Stomach (tissue), 19 donors: ENCODE measurements at places on chromosomes 3 and 15.

DNA sequence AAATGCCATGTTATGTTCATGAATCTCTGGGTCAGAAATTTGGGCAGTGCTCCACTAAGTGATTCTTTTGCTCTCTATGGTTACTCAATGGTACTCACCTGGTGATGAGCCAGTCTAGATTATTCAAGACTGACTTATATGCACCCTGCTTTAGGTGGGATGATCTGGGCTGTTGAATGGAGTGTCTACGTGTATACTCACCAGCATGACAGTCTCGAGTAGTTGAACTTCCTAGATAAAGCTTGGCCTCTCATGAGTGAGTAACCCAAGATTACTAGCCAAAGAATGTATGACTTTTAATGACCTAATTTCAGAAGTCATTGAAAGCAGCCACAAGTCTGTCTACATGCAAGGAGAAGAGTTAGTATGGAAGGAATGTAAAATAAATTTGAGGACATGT lies 77.5 kb upstream of the CADM2 start:
- DNase-seq: no peak

- DNase-seq: peak; percentile 69
Measured at GRCh38 chr3:127135241-127136023, 57.5 kb upstream of the PRR23E start.

GRCh38 chr3:111107662-111108035 lies 36.0 kb downstream of the NECTIN3 start:
- DNase-seq: no peak

GRCh38 chr3:136050250-136050649 lies 84.7 kb downstream of the PPP2R3A start:
- no peak for DNase-seq

DNA sequence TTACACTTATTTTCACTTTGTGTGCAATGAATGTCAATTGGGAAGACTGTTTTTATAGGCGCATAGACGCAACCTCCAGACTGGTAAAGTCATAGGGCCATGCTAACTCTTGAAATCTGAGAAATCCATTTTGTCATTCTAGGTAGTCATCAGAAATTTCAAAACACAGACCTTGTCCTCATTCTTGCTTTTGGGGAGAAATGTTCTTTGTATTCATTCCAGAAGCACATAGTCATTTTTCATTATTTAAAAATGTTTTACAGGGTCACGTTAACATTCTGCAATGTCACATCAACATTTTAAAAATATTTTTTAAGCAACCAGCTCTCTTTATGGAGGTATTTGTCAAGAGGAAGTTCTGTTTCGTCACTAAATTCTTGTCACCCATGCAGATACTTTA lies 898.4 kb downstream of the PDCD6IP start:
- no peak for DNase-seq

DNA sequence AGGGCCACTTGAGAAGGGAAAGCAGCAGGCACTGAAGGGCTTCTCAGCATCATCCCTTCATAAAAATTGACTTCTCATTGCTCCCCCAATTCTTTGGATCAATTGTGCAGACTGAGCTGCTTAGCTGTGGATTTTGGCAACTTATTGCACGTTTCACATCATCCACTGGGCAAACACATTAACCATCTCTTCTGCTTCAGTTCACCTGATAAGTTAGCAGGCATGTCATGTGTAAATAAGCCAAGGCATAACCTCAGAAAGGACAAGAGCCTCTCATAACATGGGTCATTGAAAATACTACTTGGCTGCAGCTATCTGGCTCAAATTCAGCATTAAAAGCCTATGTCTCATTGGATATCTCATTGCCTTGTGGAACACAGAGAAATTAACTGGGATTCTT lies 366.5 kb downstream of the LRRC3B start:
- peak; percentile 12 for DNase-seq

DNA sequence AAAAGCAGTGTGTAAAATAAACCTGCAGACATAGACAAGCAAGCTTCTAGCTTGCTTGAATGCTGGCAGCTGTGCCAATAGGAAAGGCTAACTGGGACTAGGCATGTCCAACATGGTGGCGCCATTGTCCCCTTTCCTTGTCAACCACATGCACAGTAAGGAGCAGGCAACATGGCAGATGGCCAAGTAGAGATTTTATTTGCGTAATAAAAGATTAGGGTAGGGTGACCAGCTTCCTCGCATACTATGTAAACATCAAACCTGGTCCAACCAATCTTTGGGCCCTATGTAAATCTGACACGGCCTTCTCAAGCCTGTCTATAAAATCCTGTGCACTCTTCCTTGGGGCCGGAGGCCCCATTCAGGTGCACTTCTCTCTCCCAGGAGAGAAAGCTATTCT lies 575.4 kb upstream of the GOLIM4 start:
- peak; percentile 19 for DNase-seq

DNA sequence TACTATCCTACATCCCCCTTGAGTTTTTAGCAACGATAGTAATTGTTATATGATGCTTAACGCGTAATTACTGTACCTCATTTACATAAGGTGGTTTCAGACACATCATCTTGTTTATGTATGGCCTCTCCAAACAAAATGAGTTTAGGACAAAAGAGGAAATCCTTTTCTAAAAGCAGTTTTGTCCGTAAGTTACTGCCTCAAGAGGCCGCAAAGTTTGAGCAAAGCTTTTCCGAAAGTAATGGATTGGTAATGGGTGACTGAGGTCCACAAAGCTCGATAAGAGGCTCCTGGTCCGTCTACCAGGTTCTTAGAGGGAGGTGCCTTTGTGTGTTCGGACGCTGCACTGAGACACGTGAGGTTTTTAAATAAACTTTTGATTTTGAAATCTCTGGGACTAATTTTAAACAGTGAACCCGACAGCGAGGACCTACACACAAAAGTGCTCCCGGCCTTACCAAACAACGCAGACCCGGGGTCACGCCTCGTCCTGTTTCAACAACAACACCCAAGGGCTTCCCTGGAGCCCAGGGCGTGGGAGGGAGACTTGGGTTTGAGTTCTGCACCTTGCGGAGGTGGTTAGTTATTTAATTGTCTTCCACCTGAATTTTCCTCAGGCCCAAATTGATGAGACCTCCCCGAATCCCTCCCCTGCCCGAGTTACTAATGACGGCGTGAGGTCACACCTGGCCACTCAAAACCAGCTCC lies 456 bp upstream of the C15orf61 start:
- DNase-seq: no peak

DNA sequence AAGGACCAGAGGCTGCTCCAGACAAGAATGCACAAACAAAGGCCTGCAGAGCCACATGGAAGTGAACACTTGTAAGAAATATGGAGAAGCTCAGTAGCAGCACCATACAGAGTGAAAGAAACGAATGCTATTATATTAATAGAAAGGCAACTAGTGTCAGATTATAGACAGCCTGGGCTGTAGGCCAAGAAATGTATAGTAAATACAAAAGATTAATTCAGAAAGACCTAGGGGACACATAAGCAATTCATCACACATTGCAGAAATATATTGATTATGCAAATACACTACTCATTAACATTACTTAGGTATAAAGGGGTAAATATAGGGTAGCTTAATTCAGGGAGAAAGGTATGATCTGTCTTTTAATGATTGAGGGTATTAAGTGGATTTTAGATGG lies 69.5 kb upstream of the GUCA1C start:
- DNase-seq: no peak

DNA sequence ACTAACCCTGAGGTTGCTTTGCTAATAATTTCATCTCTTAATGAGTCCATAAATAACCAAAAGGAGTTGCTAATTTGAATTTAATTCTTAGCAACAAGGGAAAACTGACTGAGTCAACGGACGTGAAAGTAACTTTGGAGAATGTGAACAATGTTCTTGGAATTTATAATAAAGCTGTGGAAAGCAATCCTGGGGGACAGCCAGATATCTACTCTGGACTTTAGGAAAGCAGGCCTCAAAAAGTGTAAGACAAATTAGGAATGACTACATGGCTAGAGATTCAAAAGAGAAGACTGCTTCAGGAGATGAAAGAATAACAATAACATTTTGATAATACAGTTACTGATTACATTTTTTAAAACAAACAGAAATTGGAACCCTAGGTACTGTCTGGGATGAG lies 318.4 kb upstream of the COL8A1 start:
- DNase-seq: no peak

GRCh38 chr3:60434950-60435349 lies 816.3 kb downstream of the FHIT start:
- DNase-seq: no peak

GRCh38 chr15:93460717-93461116 lies 371.7 kb upstream of the RGMA start:
- DNase-seq: no peak

- no peak for DNase-seq
Measured at GRCh38 chr3:172249039-172249438, 199.2 kb downstream of the GHSR start.

- DNase-seq: no peak
Measured at GRCh38 chr3:39848365-39848764, 39.0 kb downstream of the MYRIP start.

DNA sequence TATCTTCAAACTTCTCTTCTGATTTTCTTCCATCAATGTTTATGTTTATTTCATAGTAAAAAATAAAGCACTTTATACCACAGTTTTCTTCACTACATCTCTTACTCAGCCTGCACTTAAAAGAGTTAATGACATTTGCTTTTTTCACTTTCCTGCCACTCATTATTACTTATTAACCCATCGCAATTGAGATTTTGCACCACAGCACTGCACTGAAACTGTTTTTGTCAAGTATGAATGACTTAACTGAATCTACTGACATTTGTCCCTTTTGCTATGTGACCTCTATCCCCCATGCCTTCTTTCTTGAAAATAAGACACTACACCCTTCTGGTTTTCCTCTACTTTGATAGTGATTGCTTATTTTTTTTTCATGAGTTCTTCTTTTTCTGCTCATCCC lies 739.7 kb upstream of the DPPA4 start:
- DNase-seq: no peak

GRCh38 chr15:28899061-28899738 lies 13.4 kb downstream of the APBA2 start:
- no peak for DNase-seq

GRCh38 chr3:49415931-49416601 lies 3.8 kb downstream of the TCTA start:
- DNase-seq: peak; percentile 56

DNA sequence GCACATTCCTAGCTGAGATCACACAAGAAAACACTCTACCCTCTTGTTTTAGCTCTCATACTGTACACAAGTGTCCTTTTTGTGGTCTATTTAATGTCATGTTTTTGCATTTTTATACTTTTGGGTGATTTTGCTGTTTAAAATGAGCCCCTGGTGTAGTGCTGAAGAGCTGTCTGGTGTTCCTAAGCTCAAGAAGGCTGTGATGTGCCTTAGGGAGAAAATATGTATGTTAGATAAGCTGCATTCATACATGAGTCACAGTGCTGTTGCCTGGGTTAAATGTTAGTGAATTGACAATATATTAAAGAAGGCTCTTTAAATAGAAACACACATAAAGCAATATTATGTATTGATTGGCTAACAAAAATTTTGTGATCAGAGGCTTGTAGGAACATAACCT lies 387.4 kb upstream of the C2CD4B start:
- DNase-seq: no peak

GRCh38 chr3:60579734-60580133 lies 671.5 kb downstream of the FHIT start:
- no peak for DNase-seq

DNA sequence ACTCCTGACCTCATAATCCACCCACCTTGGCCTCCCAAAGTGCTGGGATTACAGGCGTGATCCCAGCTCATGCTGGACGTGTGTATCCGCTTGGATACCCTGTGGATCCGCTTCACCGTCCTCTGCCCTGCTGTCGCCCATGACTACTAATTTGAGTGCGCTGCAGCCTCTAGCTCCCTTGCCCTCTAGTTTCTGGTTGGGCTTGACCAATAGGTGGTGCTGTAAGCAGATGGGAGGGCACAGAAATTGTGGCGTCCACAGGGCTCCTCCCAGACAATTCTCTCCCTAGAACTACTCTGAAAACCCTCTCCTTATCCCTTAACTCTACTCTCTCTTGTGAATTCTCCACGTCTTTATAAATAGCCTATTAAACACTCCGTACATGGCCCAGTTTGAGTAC lies 36.2 kb downstream of the ZPLD1 start:
- no peak for DNase-seq

DNA sequence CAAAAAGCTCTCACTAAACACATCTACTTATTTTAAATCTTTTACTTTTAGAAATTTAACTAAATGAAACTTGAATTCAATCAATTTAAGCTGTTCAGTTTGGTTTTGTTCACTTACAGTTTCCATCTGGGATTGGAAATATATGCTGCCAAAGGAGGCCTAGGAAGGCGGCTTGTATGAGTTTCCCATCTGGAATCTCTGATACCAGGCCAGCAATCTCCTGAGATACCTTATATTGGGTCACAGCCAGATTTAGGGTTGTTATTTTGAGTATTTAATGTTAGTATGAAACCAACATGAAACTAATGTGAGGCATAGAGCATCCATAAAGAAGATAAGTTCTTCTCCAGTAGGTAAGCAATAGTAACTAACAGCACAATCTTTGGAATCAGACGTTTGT lies 94.6 kb downstream of the GMNC start:
- no peak for DNase-seq

- DNase-seq: peak; percentile 38
Measured at GRCh38 chr3:156209631-156210335, 89.4 kb downstream of the KCNAB1 start.

DNA sequence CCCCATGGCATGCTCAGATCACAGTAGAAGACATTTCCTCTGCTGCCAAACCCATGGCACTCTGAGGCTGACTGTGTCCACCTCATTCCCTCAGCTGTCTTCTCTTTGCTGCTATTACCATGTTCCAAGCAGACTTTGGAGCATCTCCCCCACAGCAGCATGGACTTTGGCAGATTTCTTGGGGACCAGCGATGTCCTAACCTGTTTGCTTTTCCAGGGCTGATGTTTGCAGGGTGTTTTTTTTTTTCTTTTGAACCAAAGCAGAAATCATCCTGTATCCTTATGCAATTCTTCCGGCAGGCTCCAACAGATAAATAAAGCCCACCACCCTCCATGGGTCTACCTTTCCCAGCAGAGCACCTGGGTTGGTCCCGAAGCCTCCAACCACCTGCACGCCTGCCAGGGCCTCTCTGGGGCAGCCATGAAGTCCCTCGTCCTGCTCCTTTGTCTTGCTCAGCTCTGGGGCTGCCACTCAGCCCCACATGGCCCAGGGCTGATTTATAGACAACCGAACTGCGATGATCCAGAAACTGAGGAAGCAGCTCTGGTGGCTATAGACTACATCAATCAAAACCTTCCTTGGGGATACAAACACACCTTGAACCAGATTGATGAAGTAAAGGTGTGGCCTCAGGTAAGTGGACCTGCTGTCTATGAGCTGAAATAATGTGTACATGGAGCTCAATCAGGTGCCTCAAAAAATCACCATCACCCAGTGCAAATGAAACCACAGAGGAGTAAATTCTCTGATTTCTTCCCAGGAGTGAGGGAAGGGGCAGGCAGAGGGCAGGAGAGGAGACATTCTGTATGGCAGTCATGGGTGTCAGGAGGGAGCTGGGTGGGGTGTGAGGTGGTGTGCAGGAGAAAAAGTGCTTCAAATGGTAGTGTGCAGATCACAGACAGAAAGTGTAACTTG lies at the start of gene AHSG:
AHSG (plus strand) TSS at position 340 of the 916 bp plus-strand sequence; CDS start at position 422, 82 bp downstream.
- DNase-seq: no peak
